ENCODE measurements at places on chromosomes 1 and 21. TPM values are rescaled to one million over a fixed set of nuclear protein-coding genes. Genes with fewer than 3 reads are reported as not detected.

The TEX38 gene
- 0.18 TPM for total RNA-seq

The PHLDA3 gene
- 3.5 TPM for total RNA-seq

The LCE3D gene
- not detected for total RNA-seq

The AMY1A gene
- not detected for total RNA-seq

The TCP10L gene
- total RNA-seq = 1.2 TPM

The ITLN1 gene
- total RNA-seq = not detected

The XCL1 gene
- 0.39 TPM for total RNA-seq

The AUNIP gene
- 9.6 TPM for total RNA-seq

The SYCP1 gene
- not detected for total RNA-seq

The KDM5B gene
- total RNA-seq = 34.6 TPM

The A3GALT2 gene
- total RNA-seq = not detected

The HSPA6 gene
- 0.14 TPM for total RNA-seq

The CHRM3 gene
- total RNA-seq = 0.11 TPM

The COL6A1 gene
- total RNA-seq = 0.57 TPM

The FOXD2 gene
- total RNA-seq = 0.07 TPM

The ITLN2 gene
- not detected for total RNA-seq

The CLCA4 gene
- not detected for total RNA-seq

The AGMAT gene
- 24.0 TPM for total RNA-seq

The STPG1 gene
- total RNA-seq = 7.8 TPM

Data from activated CD4-positive, alpha-beta T cell treated with anti-CD3 and anti-CD28 coated beads for 36 hours (primary cell).